RPMI7951 (cell line): ENCODE measurements at places on chromosomes 16 and 17. TPM values are rescaled to one million over a fixed set of nuclear protein-coding genes. Genes with fewer than 3 reads are reported as not detected.
A peak's percentile ranks its signal among the peaks of the same experiment; 100 is the strongest.

Gene ITGAD
- total RNA-seq, result not detected in 2 replicates

Gene ABCA3
- 0.20 and 0.60 TPM in 2 replicates for total RNA-seq

Gene TMC5
- total RNA-seq, result not detected in 2 replicates

Gene NPIPB9
- not detected in 2 replicates for total RNA-seq

DNA sequence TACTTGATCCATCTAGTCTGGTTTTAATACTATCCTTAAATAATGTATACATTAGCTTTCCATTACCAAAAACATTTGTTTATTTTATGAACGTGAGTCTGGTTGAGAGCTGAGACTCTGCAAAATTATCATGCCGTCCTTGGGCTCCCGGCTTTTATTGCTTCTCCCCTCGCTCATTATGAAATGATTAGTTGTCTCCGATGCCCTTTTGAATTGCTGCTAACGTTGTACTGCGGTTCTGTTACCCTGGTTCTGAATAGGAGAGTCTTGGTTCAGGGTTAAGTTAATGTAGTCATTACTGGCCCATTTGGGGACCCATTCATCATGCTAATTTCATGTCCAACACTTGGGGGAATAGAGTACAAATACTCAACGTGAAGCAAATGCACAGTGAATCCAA lies 12.8 kb downstream of the XYLT1 start:
- no peak for DNase-seq

DNA sequence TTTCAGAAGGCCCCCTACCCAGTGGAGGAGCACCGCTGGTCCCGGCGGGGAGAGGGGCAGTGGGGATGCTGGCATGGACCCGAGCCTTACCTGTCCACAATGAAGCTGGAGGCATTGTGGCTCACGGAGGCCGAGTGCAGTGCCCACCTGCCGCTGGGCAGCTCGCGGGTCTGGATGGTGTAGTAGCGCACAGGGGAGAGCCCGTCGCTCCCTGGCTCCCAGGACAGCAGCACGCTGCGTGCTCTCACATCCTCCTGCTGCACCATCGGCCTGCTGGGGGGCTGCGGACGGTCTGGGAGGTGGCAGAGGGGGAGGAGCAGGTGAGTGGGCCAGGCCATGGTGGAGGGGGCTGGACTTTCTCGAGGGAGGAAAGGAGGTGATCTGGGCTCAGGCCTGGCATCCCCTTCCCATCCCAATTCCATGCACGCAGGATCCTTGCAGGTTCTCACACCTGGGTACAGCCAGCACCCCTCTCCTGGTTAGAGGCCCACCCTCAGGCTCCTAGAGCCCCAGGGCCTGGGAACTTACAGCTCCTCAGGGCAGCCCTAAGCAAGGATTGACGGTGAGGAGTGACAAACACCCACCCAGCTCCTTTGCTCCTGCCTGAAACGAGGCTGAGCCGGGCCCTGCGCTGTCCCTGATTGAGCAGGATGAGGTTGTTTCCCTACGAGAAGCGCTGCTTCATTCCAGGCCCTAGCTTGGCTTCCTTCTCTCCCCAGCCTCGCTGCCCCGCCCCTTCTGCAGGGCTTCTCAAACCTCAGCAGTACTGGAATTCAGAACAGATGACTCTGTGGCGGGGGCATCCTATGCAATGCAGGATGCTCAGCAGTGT lies 76.2 kb upstream of the CDC42EP4 start:
- no peak for DNase-seq

GRCh38 chr17:8359769-8360168 lies 16.7 kb downstream of the KRABD2 start:
- peak; percentile 82 for DNase-seq

DNA sequence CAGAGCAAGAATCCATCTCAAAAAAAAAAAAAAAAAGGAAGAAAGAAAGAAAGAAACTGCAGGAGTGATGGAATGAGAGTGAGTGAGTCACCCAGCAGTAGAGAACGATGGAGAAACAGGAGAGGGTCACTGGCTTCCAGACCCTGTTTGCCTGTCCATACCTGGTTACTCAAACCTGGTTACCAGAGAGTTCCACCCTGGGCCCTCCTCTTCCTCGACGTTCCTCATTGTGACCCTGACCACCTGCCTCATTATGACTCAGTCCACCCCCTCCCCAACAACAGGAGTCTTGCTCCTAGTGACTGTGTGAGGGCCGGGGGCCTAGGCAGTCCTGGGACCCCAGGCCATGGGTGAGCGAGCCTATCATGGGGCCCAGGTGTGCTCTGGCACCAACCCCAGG lies at the start of gene SPEM3:
TSS of gene SPEM3 (plus strand) at position 301 of the 400 bp plus-strand sequence. CDS start at position 347, 46 bp downstream.
- no peak for DNase-seq

- DNase-seq, result no peak
These were observed 25.1 kb downstream of the TBX4 start for GRCh38 chr17:61477204-61477834.

GRCh38 chr17:10036511-10037061 lies 131.5 kb upstream of the RCVRN start:
- peak; percentile 55 for DNase-seq

GRCh38 chr17:81440051-81440471 lies 44.8 kb downstream of the BAHCC1 start:
- DNase-seq, result no peak

DNA sequence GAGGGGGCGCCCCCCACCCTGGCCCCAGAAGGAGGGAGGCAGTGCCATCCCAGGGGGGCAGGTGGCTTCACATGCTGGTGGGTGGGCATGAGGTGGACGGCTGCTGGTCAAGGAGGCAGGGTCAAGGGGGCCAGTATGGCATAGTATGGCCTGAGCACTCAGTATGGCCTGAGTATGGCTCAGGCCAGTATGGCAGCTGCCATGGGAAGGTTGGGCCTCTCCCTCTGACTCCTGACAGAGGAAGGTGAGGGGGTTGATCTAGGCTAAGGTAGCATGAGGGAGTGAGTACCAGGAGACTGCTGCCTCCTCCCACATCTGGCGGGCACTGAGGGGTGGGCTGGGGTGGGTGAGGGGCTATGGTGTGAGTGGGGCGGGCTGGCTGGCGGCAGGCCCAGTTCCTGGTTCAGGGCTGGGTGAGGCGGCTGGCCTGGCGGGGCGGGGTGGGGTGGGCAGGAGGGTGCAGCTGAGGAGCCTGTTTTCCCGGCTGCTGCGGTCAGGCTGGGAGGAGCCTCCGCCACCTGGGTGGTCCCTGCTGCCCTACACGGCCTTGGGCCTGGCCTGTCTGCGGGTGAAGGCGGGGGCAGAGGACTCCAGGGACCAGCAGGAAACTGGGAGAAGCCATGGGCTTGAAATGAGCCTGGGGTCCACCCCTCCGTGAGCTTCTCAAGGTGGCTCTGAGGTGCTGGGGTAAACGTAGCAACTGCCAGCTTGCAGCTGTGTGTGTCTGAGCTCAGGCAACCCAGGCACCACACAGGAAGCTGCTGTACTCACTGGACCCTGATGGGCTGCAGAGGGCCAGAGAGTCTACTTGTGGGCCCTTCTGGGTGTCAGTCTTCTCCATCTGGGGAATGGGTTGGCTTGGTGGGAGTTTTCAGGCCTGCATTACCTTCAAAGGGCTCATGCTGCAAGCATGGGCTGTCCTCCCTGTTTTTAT lies 57.0 kb downstream of the RAI1 start:
- DNase-seq, result no peak
